ENCODE measurements at places on chromosomes 12 and 14.

DNA sequence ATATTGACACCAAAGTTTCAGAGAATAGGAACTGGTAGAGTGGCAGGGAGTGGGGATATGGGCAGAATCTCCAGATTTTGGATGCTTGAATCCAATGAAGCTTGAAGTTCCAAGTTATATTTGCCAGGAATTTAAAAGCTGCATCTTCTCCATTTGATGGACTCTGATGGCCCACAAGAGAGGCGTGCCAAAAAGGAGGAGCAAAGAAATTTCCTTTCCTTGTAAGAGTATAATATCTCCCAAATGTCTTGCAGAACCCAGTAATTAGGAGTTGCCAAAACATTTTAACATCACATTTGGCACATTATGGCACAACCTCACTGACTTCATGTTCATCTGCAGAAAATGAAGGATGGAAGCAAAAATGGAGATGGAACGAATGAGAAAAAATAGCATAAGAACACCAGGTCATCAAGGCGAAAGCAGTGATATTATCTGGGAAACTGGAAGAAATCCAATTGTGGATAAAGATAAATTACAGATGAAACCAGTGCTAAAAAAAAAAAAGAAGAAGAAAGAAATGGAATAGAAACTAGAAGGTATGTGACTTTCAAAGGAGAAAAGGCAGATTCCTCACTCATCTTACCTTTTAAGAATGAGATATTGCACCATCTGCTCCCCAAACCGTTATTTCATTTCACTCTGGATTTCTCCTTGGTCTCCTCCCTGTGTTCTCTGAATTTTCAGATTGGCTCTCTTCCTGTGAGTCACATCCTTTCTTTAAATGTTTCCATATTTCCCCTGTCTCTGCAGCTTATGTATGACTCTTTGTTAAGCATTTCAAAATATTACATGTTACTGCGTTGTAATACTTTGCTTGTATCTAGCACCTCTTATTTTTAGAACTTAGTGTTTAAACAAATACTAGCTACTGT lies 13.5 kb upstream of the FLRT2 start:
- DNase-seq: no peak

GRCh38 chr14:81329640-81330381 lies 70.3 kb downstream of the STON2 start:
- DNase-seq: no peak

DNA sequence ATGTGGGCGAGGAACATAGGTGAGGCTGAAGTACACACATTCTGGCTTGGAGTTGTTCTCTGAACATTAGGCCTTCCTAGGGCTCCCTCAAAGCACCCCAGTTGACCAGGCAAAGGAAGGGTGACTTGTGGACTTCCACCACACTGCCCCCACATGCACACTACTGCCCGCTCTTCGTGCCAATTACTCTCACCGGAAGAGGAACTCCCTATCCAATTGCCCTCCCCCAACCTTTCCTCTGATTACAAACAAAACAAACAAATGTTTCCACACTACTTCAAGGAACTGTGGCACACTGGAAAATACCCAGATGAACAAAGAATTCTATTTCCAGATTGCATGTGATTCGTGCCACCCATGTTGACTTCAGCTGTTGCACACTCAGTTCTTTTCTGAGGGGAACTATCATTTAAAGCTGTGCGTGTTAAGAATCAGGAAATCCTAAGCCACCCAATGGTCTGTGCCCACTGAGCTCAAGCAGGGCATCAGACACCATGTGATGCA lies 139.3 kb downstream of the SSPN start:
- DNase-seq: no peak

DNA sequence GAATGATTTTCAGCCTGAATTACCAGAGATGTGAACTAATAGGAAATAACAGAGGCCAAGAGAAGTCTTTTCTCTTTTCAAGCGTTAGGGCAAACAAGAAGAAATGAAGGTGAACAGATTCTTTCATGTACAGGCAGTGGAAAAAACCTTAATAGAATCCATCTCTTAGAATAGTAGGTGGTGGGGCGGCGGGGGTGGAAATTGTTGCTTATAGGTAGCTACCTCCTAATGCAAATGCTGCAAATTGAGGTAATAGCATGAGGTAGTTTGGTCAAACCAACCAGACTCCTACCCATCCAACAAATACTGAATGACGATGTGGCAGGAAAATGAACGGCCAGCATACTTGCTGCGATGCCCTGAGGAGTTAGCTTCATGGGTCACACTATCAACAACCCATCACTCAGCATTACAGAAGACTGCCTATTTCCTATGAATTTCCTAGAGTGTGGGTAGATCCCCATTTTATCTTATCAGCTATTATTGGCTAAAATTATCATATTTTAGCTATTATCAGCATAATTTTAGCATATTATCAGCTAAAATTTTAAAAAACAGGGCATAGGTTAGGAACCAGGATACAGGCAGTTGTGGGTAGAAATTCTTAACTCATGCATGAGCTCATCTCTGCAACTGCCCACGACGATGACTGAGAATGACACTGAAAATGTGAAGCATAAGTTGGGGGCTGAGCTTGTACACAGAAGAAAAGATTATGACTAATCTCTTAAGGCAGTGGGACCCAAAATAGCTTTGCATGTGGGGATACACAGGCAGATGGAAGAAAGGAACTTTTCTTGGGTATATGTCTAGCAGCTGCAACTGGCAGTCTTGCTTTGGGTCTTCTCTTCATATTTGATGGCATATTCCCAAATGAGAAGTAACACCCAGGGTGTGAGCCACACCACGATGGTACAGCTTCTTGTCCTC lies 68.7 kb downstream of the NIN start:
- no peak for DNase-seq

- DNase-seq: no peak
Observed at GRCh38 chr14:48963231-48963790, 622.9 kb downstream of the RPS29 start.

- no peak for DNase-seq
Observed at GRCh38 chr14:65206448-65207096, 104.3 kb upstream of the MAX start.

- no peak for DNase-seq
Observed at GRCh38 chr12:109673379-109673778, 40.2 kb upstream of the FAM222A start.

DNA sequence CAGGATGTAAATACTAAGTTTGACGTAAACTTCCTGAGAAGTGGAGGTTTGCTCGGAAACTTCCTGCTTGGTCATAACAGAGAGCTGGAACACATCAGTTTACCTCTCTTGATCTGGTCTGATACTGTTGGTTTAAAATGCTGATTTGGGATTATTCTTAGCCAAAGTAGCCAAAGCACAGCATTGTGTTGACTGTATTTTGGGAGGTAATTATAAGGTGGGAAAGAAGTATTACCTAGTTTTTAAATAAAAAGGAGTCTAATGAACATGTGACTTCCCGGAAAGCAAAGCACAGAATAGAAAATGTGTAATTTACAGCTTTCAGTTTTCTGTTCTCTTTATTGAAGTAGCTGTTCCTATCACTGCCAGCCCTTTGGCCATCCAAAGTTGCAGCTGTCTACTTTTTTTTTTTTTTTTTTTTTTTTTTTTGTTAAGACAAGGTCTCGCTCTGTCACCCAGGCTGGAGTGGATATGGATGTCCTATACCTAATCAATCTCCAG lies 52.2 kb upstream of the SRP54 start:
- no peak for DNase-seq

DNA sequence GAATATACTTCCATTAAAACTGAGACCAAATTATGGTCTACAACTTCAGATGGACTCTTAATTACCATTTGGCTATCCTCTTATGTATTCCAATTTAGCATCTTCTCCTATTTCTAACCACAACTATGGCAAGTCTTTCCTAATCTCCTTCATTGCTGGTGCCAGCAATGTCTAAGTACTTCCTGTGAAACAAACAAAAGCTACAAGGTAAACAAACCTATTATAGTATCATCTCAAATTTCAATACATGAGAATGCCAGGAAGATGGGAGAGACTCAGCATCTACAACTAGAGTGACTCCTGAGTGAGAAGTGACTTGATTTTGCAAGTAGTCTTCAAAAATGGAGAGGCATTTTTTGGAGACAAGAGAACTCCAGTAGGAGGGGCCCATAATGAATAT lies 202.9 kb upstream of the ATXN7L3B start:
- DNase-seq: no peak

DNA sequence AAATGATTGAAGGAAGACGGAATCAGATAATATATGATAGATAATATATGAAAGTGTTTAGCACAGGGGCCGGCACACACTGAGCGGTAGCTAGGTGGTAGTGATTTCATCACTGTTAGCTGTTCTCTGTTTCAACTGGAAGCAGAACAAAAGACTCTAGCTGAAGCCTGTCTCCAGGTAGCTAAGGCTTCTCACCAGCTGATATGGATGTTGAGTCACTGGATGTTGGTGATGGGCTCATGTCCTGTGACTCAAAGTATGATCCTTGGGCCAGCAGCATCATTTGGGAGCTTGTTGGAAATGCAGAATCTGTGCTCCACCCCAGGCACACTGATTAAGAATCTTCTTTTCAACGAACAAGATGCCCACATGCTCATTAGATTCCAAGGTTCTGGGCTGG lies 21.7 kb upstream of the KCNA5 start:
- DNase-seq: no peak

DNA sequence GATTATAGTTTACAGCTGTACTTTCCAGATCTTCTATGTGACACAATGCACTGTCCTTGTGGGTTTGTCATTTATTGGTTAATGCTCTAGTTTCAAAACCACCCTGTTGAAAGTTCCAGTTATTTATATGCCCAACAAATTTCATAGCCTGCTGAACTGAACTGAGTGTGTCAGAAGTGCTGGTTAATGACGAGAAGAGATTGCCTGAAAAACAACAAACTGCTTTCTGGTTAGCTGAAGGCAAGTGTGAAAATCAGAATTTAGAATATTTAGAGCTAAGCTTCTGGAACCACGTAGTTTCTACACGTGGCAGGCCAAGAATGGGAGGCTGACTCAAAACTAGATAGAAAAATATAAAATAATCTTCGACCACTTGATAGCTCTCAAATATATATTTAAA lies 19.1 kb upstream of the RIN3 start:
- no peak for DNase-seq

GRCh38 chr12:47509398-47509851 lies 196.4 kb downstream of the RPAP3 start:
- DNase-seq: no peak

DNA sequence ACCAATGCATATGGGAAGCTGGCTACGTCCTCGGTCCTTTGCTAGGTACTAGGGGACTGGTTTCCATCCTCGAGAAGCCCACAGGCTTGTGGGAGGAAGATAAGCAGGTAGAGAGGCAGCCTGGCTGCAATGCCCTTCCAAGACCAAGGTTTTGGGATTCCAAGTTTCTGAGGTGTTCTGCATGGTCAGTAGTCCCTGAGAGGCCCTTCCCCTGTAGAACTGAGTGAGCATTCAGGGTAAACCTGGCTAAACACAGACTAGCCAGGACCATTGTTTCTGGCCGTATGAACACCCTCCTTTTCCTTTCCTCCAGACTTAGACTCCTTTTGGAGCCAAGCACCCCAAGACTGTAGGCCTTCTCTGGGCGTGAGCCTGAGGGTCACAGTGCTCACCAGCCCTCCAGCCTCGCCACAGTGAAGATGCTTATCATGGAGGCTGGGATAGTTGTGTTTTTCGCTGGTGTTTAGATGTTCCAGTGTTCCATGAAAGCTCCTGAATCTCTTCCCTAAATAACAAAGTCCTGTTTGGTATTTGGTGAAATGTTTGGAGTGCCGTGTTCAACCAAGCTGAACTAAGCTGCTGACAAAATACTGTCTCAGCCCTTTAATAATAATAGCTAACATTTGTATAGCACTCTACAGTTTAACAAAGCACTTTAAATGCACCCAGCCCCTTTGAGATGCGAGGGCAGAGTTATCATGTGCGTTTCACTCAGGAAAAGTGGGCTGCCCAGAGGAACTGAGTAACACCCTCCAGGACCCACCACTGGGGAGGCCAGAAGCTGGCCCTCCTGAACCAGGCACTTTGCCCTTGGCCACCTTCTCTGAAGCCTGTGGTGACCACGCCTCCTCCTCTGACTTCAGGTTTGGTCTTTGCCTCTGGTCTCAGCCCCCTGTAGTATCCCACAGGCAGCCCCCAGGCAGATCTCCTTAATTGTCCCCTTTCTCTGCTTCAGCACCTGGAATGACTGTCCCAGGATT lies 284.5 kb downstream of the CACNA1C start:
- DNase-seq: no peak

DNA sequence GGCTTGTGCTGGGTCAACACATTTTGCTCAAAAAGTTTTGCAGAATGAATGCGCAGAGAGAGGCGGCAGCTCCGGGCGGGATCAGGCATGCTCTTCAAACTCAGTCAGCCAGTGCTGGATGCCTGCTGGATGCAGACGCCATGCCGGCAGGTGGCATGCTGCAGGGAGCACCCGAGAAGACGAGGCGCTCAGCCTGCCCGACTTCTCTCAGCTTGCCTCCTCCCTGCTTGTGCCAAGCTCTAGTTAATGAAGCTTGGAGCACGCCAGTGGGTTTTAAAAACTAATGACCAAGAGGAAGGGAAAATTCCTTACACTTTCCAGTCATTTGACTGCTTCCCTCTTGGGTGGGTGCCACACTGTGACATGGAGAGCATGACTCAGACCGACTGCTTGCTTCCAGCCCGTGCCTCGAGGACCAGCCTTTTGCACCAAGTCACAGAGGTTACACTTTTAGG lies 39.8 kb downstream of the SLC24A4 start:
- DNase-seq: no peak

DNA sequence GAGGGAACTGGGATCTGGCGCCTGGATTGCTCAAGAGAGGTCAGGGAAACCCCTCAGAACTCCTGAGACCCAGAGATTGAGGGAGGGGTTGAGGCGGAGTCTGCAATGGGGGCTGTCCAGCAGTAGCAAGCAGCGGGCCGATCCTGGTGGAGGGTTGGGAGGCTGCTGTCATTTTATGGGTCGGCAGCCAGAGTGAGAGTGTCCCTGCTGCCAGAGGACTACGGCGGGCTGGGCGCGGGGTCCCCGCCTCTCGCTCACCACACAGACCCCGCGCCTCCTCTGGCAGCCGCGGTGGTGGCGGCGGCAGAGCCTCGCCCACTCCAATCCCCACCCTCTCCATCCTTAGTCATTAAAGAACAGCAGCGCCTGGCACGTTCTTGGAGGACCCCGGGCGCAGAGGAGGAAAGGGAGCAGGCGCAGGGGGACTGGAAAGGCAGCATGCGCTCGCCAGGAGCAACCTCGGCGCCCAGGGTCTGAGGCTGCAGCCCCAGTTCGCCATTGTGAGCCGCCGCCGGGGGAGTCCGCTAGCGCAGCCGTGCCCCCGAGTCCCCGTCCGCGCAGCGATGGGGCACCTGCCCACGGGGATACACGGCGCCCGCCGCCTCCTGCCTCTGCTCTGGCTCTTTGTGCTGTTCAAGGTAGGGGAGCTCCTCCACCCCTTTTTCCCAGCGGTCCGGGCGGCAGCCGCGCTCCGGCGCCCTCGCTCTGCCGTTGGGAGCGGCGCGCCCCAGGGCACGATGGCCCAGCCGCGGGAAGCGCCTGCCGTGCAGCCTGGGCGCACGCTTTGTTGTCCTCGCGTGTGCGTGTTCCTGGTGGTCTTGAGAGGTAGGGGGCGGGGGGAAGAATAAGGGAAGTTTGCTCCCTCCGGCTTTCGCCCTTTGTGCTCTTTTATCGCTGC lies at the start of gene PTPRO:
TSS of gene PTPRO (plus strand) at position 345 of the 898 bp plus-strand sequence.
- DNase-seq: no peak

Data from esophagus squamous epithelium (tissue), 5 donors.